ENCODE measurements at places on chromosomes 13 and 19.

DNA sequence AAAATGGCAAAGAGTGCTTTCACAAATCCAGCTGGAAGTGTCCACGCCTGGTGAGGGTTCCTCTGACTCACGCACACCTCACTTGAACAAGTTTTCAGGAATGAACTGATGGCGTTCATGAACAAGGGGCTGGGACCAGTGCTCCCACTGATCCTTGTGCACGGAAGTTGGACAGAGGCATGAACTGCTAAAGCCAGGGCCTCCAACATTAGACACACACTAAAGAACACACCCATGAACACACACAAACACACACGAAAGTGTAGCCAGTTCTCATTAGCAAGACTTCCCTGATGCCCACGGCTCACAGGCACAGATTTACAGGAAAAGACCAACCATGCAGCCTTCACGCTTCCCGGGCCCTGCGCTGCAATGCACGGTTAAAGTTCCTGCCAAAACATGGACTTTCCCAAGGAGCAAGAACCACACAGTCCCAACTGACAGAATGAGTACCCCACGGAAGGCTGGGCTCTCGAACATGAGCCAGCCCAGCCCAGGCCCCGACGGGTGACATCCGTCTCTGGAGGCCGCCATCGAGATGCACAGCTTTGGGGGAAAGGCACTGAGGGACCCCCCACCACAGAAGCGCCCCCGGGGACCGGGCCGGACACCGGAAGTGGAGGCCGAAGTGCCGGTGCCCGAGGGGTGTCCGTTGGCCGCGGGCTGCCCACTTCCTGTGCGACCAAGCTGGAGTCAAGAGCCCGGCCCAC is 808 bp downstream of the DNMT1 start:
- DNase-seq = no peak

- no peak for DNase-seq
Measured at GRCh38 chr13:90968166-90968904, 379.2 kb upstream of the MIR17HG start.

GRCh38 chr19:10551698-10552301 is 8.1 kb downstream of the ATG4D start:
- no peak for DNase-seq

- peak; percentile 15 for DNase-seq
Measured at GRCh38 chr19:17125728-17126677, 50.4 kb downstream of the MYO9B start.

DNA sequence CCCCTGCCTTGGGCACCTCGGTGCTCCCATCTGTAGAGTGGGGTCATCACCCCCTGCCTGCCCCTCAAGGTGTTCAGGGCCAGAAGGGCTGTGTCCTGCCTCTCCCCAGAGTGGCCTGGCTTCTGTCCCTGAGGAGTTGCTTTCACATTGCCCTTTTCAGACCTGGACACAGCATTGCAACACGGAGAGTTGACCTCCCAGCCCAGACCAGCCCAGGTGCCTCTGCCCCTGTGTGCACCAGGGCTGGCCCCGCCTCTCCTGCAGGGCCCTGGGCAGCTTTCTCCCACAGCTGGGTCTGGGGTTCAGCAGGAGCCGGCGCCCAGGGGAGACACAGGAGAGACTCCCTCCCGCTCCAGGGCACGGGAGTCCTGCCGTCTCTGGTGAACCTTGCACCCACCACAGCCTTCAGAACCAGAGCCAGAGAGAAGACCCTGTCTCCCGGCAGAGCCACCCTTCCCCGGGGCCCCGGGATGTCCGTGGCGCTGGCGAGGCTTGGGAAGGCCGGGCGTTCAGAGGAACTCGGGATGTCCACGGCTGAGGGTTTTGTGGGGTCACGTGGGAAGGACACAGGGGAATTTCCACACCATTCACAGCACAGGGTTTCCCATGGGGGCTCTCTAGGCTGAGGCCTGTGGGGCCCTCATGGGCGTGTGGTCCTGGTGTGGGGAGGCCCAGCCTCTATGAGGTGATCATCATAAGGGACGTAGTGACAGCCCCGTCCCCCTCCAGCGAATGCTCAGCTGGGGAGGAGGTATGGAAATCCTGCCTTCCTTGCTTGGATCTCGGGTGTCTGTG is 23.2 kb downstream of the C13orf46 start:
- no peak for DNase-seq

- DNase-seq = no peak
Measured at GRCh38 chr13:102901056-102901455, 55.2 kb downstream of the ERCC5 start.

GRCh38 chr19:10899151-10899653 is 27.8 kb downstream of the CARM1 start:
- no peak for DNase-seq

GRCh38 chr13:93963266-93964145 is 516.0 kb downstream of the DCT start:
- DNase-seq = no peak

DNA sequence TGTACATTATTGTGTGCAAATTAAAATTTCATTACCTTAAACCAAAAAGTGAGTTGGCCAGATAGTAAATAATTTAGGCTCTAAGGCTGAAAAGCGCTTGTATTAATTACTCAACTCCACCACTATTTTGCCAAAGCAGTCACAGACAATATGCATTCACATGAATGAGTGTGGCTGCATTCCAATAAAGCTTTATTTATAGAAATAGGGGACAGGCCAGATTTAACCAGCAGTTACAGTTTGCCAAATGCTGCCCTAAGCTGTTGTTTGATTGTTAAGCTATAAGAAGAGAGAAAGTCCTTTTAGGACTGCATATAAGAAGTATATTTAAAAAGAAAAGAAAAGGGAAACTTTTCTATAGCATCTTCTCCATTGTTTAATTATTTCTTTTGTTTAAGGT is 342.6 kb downstream of the ITGBL1 start:
- DNase-seq = no peak

DNA sequence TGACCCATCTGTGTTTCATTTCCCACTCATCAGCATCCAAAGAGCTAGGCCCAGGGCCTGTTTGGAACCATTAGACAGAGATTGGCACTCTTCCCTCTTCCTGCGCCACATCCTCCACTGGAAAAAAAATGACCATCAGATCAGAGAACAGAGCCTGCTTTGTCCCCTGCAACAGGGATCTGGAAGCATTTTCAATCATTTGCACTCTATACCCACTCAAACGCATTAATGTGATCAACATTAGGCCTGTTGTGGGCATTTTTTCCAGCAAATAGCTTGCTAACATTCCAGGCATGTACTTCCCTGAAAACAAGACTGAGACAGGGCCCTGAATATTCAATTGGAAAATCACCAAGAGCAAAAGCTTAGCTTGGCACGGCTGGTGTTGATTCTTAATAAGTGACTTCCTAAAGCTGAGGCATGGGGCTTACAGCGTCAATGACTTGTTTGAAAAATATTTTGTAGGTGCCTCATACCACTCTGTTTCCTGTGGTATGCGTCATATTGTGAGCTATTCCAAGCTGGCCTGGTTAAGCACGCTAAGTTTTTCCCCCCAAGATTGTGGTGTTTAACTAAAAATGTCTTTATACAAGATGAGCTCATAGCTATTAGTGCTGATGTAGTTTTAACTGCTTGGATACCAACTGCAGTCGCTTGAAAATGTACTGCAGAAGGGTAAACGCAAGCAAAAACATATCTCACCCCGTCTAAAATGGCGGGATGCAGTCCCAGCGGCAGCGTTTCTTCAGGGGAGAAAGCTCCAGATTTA is 404.4 kb downstream of the SPRY2 start:
- no peak for DNase-seq

Measured in stimulated activated CD4-positive, alpha-beta T cell treated with anti-CD3 and anti-CD28 coated beads, TNF-alpha, amount 100 ng/mL, for 48 hours (primary cell).